ENCODE measurements at places on chromosomes 2 and 18.
A peak's percentile ranks its signal among the peaks of the same experiment; 100 is the strongest.

GRCh38 chr2:130150181-130151144 is 5.6 kb upstream of the CCDC74B start:
- no peak for DNase-seq

DNA sequence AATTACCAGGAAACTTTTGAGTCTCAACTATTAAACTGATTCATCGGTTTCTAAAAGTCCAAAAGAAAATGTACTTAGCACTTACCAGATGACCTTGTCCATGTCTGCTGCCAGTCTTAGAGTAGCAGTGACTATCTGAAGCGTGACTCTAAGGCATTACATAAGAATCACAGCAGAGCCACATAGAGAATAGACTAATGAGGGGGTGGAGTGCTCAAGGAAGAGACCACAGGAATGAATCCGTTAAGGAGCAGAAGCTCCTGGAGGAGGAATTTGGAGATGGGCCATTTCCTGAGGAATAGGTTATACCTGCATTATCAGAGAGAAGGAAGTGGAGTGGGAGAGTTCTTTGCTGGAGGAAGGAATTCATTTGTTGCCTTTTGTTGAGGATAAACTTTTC is 116.0 kb downstream of the MAP3K20 start:
- DNase-seq: no peak

DNA sequence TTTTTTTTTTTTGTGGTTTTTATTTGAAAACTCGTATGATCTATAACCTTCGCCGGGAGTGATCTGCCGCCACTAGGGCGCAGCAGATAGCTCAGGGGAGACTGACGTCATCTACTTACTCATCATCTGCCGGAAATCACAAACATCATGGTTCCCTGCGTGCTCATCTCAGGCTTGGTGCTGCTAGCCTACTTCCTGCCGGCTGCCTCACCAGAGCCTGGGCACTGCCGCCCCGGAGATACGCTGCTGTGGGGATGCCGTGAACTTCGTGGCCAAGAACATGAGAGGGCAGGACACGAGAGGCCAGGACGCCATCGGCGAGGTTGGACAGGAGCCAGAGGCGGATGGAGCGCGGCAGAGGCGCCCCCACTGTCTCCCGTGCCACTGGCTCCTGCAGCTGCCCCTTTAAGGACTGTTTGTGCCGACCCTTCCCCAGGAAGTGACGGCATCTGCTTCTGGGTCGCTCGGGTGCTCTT is 68.8 kb downstream of the DOK6 start:
- no peak for DNase-seq

- no peak for DNase-seq
These were observed 4.9 kb upstream of the USP40 start for GRCh38 chr2:233571462-233571861.

DNA sequence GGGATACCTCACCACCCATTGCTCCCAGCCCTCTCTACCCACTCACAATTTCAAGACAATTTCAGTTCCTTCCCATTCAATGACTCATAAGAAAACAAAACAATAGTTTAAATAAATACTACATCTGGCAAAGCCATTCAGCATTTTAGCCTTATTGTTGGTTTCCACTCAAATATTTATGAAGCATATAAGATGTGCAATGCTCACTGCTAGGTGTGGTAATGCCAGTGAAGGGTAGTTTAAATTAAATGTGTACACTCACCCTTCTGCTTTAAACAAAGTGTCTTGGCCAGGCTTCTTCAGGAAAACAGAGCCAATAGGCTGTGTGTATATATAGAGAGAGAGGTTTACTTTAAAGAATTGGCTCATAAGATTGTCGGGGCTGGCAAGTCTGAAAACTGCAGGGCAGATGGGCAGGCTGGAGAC is 37.0 kb downstream of the INO80C start:
- DNase-seq: no peak

DNA sequence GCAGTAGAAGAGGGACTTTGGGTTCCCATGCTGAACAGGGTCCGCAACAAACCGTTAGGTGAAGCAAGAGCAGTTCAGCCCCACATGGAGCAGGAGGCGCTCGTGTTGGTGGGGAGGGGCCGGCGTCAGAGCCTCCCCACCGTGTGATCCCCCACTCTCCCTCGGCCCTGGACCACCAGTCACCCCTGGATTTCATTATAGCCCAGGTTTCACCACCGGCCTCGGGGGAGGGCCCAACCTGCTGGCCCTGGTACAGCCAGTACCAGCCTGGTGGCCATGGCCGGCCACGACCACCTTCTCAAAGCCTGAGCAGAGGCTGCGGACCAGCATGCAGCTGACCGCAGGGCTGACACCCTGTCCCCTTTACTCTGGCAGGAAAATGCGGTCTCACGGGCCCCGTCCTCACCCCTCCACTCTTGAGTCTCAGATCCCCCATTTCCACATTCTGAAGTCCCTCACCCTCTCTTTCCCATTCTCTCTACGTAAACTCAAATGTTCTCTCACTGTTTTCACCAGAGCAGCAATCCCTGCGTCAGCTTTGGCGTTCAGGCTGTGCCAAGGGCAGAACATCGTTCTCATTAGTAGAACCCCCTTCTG is 8.6 kb downstream of the MLPH start:
- peak; percentile 10 for DNase-seq

DNA sequence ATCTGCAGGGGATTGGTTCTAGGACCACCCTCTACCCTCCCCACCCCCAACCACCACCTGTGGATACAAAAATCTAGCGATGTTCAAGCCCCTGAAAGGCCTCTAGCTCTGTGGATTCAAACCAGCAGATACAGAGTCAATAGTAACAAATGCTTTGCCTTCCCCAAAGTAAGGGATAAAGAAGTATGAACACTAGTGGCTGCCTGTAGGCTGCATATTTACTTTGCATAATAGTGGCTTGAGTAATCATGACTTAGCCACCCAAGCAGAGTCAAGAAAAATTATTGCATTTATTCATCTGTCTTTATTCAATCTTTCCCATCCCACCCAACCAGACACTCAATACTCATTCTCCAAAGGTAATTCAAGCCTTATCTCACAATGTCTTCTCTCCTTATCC is 43.8 kb downstream of the SOCS6 start:
- DNase-seq: no peak

- DNase-seq: no peak
These were observed 26.1 kb upstream of the SERTAD2 start for GRCh38 chr2:64679673-64680425.

- no peak for DNase-seq
These were observed 476.5 kb upstream of the TRIB2 start for GRCh38 chr2:12240206-12240605.

DNA sequence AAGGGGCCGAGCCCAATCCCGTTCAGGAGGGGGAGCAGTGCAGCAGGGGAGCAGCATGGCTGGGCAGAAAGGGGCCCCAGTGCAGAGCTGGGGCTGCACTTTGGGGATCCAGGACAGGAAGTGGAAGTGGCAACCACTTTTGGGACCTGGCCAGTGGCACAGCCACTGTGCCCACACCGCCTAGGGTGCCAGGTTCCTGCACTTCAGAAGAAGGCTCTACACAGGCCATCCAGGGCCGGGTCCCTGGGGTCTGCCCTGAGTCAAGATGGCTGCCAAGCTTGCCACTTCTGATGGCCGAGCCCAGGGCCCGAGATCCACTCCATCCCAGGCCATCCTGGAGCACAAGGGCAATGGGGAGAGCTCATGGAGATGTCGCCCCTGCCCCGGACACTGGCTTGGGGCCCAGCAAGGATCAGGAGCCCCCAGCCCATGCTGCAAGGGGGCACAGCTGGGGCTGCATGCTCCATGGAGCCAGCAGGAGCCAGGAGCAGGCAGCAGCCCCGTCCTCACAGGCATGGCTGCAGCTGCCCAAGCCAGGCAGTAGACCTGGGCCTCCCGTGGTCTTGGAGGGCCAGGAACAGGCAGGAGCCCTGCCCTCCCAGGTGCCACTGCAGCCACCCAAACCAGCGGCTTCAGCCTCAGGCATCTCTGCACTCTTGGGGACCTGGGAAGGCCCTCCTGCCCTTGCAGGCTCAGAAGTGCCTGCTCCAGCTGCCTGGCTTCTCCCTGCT is 35.0 kb upstream of the ID2 start:
- no peak for DNase-seq

DNA sequence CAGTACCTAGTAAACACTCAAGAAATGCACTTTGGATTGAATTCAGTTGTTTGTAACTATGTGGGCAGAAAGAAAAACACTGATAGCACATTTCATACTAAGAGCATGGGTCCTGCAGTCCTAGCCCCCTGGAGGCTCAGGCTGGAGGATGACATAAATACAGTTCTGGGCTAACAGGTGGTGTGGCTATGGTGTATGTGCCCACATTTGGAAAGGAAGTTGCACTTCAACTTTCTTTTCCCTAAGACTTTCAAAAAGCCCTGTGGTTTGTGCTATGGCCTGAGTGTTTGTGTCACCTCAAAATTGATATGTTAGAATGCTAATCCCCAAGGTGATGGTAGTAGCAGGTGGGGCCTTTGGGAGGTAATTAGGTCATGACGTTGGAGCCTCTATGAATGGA is 218.2 kb downstream of the CDCA7 start:
- no peak for DNase-seq
